Naive thymus-derived CD4-positive, alpha-beta T cell (primary cell): ENCODE measurements at places on chromosomes 16 and 17. TPM values are rescaled to one million over a fixed set of nuclear protein-coding genes. Genes with fewer than 3 reads are reported as not detected.

Gene UTS2R
- not detected for total RNA-seq

Gene GAS2L2
- total RNA-seq, result 0.16 TPM

Gene VPS9D1
- 28.9 TPM for total RNA-seq

Gene TBC1D3B
- total RNA-seq, result 7.3 and 9.7 TPM in 2 replicates

Gene CA5A
- total RNA-seq, result not detected in 2 replicates

DNA sequence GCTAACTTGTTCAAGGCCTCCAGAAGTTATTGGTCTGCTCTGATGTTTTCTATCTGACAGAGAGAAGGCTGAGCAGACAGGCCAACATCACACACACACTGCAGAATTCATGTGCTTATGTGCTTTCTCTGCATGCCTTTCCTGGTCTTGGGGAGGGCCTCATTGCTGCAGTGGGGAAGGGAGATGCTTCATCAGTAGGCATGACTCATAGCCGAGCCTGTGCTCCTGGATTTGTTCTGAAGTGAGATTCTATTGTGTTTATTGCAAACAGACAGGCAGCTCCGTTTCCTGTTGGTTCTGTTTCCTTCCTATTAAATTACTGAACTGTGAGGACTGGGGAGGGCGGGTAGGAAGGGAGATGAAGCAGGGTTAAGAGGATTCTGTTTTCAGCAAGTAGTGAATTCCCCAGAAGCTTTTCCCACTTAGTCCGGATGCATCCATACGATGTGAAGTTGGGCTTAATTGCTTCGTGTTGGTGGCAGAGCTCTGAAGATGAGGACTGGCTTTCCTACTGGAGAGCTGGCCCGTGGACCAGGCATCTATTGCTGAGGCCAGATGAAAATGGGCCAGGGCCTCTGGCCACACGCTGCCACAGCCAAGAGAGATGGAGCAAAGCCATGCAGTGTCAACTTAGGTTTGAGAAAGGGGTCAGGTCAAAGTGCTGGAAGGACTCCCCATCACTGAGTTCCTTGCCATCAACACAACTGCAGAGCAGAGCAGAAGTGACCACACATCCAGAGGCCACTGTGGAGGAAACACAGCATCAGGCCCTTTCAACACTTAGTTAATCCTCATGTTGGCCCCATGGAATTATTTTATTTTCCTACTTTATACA, 179.3 kb downstream of the UTP18 start:
- no peak for DNase-seq

DNA sequence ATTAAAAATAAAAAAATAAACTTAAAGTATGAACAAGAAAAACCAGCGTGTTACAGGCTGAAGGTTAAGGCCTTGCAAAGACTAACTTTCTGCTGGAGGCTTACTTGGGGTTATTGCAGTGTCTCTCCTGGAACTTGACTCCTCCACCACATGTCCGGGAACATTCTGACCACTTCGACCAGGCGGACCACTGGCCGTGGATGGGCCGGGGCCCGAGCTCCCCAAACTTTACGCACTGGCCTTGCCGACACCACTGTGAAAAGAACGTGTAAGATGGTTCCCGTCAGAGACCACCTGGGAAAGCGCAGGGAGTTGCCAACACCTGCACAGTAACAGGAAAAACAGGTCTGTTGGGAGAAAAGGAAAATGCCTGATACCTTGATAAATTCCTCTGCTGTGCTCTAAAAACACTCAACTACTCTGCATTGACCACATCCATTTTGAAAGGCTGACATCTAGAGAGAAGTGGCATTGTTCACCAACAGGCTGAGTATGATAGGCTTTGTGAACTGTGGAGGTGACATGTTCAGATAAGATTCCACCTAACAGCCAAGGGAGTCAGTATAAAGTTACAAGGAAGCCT, 99.1 kb downstream of the ADAMTS18 start:
- DNase-seq, result no peak

- DNase-seq, result no peak
Measured at GRCh38 chr17:37512442-37513068, 22.9 kb downstream of the DUSP14 start.

GRCh38 chr16:364595-365491, 5.5 kb downstream of the MRPL28 start:
- DNase-seq, result no peak

DNA sequence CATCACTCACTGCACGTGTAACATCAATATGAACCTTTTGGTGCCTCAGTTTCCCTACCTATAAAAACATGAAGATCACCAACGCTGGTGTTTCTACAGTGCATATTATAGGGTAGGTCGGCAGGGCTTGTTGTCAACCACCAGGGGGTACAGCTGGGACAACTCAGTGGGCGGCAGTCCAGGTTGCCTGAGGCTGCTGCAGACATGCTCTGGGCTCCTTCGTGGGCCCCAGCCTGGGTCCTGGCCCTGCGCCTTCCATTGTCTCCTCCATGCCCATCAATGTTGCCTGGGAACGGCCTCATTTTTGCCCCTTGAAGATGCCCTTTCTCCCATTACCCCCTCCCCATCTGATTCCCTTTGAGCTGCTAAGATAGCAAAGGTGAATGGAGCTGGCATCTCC, 89.8 kb downstream of the GSG1L start:
- DNase-seq, result no peak

DNA sequence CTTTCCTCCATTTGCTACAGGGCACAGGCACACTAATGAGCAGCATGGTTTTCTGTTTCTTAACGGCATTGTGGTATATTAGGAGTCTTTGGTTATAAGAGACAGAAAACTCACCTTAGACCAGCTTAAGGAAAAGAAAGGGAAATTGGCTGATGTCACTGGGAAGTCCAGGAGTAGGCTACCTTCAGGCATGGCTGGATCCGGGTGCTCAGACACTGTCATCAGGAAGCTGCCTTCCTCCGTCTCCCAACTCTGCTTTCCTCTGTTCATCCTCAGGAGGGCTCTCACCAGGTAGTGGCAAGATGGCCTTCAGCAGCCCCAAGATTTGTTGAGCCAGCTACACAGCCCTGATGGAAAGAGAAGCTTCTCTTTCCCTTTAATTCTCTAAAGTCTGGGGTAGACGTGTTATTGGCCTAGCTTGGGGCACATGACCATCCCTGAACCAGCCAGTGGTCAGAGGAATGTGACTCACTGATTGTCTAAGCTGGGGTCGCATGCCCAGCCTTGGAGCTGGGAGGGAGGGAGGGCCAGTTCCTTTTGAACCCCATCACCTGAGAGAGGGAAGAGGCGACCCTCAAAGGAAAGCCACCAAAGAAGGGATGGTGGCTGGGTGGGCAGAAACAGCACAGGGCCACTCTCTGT, 117.4 kb downstream of the CLEC16A start:
- DNase-seq, result no peak

- DNase-seq, result no peak
Measured at GRCh38 chr16:72850021-72850420, 197.9 kb downstream of the ZFHX3 start.

- DNase-seq, result no peak
Measured at GRCh38 chr17:6938637-6939036, 57.2 kb upstream of the ALOX12 start.

DNA sequence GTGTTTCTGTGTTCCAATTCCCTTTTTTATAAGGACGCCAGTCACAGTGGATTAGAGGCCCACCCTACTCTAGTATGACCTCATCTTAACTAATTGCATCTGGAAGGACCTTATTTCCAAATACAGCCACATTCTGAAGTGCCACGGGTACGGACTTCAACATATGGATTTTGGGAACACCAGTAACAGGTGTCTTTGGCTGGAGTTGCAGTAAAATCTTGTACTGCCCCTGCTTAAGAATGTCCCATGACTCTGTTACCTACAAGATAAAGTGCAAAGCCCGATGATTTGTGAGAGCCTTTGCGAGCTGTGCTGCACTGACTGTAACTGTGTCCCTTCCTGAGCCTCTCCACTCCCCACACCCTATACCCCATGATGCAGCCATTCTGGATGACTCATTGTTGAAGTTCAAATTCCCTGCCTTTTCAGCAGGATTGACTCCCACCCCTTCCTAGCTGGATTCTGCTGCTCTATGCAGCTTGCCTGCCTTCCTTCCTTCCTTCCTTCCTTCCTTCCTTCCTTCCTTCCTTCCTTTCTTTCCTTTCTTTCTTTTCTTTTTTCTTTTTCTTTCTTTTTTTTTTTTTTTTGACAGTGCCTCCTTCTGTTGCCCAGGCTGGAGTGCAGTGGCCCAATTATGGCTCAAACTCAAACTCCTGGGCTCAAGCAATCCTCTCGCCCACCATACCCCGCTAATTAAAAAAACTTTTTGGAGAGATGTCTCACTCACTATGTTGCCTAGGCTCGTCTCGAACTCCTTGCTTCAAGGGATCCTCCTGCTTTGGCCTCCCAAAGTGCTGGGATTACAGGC, 2.1 kb downstream of the HCRT start:
- no peak for DNase-seq

DNA sequence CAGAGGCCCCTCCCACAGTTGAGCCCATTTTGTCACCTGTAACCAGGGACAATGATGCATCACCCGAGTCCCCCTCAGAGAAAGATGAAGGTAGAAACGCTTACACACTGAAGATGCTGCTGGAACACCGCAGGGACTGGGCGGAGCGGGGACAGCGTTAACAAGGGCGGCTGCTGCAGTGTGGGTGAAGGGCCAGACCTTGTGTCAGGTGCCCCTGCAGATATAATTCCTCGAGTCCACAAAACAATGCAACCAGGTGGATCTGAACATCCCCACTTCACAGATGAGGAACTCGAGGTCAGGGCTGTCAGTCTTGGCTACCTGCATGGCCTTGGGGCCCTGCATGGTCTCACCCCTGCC, 6.3 kb upstream of the MAPK7 start:
- DNase-seq, result no peak
